Hematopoietic multipotent progenitor cell (in vitro differentiated cells): ENCODE measurements at places on chromosomes 7 and 10.

- no peak for DNase-seq
Measured at GRCh38 chr7:4164556-4164955, 517.5 kb upstream of the FOXK1 start.

DNA sequence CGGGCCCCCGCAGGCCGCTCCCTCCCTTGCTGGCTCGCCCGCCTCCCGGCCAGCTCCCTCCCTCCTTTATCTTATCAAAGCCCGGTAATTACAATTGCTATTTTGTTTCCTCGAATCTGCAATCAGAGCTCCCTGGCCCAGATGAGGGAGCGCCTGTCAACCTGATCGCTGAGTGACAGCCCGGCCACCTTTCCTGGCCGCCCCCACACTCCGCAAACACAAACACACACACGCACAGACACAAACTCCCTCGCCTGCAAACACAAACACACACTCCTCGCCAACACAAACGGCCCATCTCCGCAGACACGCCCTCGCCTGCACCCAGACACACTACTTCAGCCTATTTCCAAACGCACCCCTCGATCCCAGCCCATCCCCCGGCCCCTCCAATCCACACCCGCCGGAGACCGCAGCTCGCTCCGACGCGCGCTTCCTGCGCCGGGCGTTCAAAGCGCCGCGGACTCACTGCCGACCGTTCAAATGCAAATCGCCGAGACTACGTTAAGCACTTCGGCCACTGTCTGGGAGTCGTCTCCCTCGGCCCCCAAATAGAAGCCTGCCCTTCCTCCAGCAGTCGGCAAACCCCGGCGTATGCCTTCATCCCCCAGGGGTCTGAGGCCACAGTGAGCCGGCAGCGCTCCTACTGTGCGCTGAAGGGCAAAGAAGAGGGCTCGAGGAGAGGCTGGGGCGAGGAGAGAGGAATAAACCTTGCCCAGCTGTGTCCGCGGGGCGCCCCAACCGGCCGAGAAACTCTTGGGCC is 3.0 kb upstream of the FGF8 start:
- DNase-seq = peak; percentile 31

DNA sequence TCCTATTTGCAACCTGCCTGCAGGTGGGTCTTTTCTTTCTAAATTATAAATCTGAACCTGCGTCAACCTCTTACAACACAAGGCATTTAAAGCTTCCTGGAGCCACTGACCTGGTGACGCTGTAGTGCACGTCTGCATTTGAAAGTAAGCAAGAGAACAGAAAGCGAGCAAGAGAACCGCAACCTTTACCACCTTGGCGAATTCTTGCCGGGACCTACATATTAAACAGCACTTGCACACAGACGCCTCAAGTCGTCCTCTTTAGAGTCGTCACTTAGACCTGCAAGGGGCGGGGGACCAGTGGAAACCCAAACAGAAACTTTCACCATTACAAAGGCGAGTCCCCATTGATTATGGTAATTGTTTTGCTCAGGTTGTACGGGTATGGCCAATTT is 9.5 kb downstream of the GLI3 start:
- no peak for DNase-seq

- no peak for DNase-seq
Measured at GRCh38 chr10:480928-481552, 208.4 kb downstream of the DIP2C start.

GRCh38 chr7:20602306-20602705 is 13.2 kb upstream of the ABCB5 start:
- no peak for DNase-seq

- DNase-seq = no peak
Measured at GRCh38 chr10:103277713-103278536, 987 bp downstream of the INA start.

DNA sequence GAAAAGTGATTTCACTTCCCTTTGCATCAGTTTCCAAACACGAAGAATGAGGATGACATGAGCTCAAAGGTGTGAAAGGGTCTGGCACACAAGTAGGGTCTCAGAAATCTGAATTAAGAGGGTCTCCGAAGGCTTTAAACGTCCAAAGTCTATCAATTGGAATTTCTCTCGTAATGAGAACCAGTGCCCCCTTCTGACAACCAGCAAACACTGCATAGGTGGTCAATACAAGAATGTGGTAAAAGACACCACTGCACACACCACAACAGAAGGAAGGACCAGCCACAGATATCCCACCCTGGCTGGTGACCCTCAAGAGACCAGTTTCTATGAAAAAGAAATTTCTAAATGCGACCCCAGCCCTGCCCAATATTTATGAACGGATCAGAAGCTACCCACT is 78.1 kb downstream of the CALN1 start:
- no peak for DNase-seq

DNA sequence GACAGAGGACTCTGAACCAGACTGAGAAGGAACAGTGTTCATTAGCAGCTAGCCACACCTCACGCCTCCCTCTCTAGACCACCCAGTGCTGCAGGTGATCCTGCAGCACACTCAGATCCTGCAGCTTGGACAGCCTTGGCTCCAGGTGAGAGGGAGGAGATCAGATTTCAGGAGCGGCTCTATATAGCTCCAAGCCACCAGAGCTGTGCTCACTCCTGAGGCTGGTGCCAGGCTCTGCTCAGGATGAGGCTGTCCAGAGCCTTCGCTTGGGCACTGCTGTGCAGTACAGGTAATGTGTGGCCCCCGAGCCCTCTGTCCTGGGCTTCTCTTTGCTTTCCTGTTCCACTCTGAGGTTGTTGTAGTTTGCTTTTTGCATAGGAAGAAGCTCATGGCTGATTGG is 42.4 kb downstream of the C10orf120 start:
- no peak for DNase-seq

DNA sequence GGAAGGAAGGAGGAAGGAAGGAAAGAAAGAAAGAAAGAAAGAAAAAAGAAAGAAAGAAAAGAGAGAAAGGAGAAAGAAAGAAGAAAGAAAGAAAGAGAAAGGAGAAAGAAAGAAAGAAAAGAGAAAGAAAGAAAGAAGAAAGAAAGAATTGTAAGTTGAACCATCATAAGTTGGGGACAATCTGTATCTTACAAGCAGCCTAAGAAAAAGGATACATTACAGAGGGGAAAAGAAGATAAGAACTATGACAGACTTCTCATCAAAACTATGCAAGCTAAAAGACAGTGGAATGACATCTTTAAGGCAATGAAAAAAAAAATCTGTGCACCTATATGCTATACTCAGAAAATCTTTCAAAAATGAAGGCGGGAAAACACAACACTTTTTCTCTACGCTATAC is 50.3 kb upstream of the SP4 start:
- DNase-seq = no peak

DNA sequence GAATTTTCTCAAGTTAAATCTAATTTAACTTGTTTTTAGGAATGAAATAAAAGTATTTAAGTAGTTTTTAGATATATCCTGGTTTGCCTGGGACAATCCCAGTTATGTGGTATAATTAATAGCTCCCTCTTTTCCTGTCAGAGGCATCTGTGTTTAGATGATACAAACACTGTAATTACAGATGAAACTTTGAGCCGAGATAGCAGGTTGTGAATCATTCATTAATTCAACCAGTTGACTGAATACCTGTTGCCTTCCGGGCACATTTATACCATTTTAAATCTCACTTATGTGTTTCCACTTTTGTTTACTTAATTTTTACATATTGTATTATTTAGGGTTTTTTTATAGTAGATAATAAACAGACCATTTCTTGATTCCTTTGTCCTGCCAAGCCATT is 82.1 kb upstream of the GATA3 start:
- DNase-seq = no peak

DNA sequence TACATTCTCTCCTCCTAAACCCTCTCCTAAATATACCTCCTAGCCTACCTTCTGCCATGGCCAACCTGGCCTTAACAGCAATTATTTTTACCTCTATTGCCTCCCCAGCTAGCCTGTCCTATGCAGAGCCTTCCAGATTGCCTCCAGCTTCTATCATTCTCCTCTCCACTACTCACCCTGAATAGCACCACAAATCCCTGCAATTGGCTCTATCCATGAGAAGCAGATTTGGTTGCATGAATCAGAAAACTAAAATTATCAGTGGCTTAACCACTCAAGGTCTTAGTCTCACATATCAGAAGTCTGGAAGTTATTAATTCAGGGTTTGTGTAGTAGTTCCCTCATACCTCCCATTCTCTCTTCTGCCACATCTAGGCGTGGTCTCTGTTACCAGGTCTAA is 120.3 kb upstream of the CACUL1 start:
- DNase-seq = no peak

DNA sequence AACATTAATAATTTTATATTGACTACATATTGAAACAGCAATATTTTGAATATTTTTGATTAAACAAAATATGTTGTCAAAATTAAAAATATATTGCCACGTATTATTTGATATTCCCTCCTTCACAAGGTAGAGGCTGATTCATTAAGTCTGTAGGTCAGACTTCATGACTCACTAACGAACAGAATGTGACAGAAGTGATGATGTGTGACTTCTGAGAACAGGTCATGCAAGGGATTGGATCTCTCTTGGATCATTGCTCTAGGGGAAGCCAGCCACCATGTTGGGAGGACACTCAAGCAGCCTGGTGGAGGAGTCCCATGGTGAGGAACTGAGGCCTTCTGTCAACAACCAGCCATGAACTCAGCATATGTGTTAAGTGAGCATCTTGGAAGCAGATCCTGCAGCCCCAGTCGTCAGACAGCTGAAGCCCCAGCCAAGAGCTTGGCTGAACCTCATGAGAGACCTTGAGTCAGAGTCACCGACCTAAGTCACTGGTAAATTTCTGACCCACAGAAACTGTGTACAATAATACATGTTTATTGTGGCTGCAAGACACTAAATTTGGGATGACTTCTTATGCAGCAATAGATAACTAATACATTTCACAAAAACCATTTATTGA is 66.6 kb downstream of the HTR5A start:
- DNase-seq = no peak

DNA sequence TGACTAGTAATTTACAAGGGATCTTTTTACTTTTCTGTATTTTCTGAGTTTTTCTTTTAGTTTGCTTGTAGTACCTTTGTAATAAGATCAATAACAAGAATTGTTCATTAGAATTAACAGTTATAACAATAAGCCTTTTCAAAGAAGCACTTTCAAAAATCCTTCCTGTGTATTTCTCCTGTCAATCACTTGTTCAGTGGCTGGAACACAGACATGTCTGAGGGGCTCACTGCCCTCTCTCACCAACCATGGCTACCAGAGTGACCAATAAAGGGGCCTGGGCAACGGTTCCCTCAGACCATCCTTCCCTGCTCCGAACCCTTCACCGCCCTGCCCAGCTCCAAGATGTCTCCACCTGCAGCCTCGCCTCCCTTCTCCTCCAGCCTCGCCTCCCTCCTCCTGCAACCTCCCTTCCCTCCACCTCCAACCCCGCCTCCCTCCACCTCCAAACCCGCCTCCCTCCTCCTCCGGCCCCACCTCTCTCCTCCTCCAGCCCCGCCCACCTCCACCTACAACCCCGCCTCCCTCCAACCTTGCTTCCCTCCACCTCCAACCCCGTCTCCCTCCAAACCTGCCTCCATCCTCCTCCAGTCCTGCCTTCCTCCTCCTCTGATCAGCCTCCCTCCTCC is 353.4 kb downstream of the TNS3 start:
- no peak for DNase-seq

GRCh38 chr7:85462671-85463070 is 275.8 kb upstream of the SEMA3D start:
- no peak for DNase-seq

- no peak for DNase-seq
Measured at GRCh38 chr7:102254521-102254920, 32.1 kb upstream of the SH2B2 start.

DNA sequence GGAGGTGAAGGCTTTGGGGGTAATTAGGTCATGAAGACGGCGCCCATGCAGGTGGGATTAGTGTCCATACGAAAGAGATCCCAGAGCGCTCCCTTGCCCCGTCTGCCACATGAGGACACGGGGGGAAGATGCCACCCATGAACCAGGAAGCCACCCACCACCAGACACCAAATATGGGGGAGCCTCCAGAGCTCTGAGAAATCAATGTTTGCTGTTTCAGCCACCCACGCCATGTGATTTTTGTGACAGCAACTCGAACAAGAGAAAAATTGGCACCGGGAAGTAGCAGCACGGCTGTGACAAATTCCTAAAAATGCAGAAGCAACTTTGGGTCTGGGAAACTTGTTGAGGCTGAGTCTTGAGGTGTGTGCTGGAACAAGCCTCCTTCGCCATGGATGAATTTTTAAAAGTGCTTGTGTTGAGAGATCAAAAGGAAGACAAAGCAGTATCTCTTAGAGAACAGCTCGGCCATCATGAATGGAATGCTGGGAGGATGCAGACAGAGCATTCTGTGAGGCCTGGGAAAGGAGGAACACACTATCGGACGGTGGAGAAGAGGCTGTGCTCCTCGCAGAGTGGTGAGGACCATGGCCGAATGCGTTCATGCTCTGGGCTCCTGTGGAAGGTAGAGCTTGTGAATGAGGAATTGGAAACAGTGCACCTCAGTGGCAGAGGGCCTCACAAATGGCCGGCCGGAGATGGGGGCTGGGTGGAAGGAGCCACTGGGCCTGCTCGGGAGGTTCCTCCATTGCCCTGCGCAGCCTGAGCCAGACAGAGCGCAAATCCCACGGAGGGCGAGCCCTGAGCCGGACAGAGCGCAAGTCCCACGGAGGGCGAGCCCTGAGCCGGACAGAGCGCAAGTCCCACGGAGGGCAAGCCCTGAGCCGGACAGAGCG is 277.5 kb downstream of the PTPRN2 start:
- DNase-seq = no peak
